Cerebellar nuclear complex (tissue), 1 donor: ENCODE measurements at places on chromosomes 3 and 15.

DNA sequence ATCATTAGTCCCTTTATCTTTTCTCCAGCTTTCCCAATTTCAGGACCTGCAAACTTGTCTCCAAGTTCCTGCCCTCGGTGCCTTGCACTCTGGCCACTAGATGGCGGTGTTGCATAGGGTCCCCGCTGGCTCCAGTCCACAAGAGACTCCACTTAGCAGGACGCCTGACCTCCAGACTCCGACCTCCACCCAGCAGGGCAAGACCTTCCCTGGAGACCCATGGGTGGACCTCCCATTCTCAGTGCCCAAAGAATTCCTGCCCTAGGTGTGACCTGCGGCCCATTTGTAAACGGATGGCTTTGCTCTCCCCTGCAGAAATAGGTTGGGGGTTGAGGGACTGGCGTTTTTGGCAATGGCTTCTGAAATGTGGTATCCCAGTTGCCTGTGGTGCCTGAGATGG is 82.6 kb downstream of the LSM3 start:
- no peak for DNase-seq

GRCh38 chr3:183959214-183959613 is 58.5 kb downstream of the ABCC5 start:
- no peak for DNase-seq

- no peak for DNase-seq
These were observed 2.8 kb upstream of the RTP2 start for GRCh38 chr3:187705164-187705563.

DNA sequence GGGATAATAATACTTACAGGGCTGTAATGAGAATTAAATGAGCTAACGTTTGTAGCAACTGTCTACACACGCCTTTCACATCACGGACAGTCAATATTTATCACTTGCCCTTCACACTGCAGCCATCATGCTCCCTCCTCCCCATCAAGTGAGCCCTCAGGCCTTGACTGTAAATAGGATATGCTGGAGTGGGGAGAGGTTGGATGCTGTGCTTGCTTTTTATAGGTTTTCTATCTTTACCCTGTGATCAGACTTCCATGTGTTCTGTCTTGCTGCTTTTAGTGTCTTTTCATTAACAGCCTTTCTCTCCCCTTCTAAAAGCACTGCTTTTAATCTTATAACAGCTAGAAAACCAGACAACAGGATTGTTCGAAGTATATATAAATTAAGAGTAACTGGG is 12.8 kb upstream of the MAGEF1 start:
- DNase-seq, result no peak

DNA sequence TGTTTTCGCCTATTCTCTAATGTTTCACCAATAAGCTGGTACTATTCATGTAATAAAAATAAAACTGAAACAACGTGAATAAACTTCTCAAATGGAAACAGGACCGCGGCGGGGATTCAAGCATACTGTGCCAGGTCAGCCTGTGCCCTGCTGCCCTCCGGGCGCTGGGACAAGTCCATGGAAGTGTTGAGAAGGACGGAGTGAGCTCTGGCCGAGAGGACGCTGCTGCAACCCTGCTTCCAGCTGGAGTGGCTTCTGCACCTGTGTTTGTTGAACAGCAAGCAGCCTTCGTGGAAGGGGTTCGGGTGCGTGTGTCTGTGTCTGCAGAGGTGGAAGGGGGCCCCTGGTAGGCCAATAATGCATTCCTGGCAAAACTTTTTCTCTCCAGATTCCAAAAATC is 50.0 kb upstream of the PCSK6 start:
- DNase-seq, result no peak

DNA sequence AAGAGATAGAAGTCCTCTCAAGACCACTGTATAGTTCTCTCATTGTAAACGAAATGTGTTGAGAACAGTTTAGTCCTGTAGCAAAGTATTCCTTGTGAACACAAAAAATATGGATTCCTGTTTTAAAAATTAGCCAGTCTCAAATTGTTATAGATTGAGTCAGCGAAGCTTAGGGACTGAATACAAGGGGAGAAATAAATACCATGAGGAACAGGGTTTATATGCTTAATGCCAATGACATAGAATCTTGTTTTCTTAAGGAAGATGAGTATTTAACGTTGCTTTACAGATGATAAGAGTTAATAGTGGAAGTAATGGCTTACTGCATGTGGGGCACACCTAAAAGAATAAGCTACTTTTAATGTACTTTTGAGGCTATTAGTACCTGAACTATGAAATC is 37.9 kb downstream of the SETD5 start:
- no peak for DNase-seq

- DNase-seq, result no peak
These were observed 134.2 kb downstream of the WNT7A start for GRCh38 chr3:13745636-13746035.

GRCh38 chr3:140501061-140501769 is 176.6 kb upstream of the TRIM42 start:
- no peak for DNase-seq

- DNase-seq, result no peak
These were observed 43.2 kb upstream of the PPP4R2 start for GRCh38 chr3:72953325-72953956.

DNA sequence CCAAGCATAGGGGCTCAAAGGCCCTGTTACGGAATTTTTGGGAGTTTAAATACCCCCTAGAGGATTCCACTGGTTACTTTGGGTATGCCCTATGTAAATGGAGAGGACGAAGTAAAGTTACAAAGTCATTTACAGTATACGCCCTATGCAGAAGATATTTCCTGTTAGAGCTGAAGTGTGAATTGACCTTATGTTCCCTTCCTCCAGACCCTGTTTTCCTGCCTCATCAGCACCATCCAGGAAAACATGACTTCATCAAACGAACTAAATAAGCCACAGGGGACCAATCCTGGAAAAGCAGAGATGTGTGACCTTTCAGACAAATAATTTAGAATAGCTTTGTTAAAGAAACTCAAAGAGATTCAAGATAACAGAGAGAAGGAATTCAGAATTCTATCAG is 177.4 kb downstream of the SQOR start:
- DNase-seq, result no peak

DNA sequence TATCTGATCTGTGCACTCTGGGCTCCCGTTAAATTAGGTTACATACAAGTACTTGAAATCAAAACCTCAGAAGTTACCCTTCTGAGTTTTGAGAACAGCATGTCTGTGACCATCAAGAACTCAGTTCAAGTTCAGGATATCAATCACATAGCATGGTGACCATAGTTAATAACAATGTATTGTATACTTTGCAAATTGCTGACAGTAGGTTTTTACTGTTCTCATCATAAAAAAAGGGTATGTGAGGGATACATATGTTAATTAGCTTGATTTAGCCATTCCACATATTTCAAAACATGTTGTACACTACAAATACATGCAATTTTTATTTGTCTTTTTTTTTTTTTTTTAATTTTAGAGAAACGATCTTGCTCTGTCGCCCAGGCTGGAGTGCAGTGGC is 25.5 kb downstream of the TMEM40 start:
- no peak for DNase-seq

- no peak for DNase-seq
These were observed 16.5 kb upstream of the MUSTN1 start for GRCh38 chr3:52851348-52851747.

DNA sequence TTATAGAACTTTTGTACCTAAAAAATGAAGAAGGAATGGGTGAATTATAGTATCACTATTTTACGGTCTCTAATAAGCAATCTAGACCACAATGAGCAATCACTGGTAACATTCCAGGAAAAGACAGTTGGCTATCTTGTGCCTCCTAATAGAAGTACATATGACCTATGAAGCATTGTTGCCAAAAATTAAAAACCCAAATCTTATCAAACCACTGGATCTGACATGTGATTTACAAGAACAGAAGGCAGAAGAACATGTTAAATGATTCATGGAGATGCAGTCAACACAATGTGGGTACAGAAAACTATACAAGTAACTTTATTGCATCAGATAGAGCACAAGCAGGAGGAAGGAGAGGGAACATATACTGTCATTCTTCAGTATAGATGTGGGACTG is 14.5 kb upstream of the HYKK start:
- no peak for DNase-seq

DNA sequence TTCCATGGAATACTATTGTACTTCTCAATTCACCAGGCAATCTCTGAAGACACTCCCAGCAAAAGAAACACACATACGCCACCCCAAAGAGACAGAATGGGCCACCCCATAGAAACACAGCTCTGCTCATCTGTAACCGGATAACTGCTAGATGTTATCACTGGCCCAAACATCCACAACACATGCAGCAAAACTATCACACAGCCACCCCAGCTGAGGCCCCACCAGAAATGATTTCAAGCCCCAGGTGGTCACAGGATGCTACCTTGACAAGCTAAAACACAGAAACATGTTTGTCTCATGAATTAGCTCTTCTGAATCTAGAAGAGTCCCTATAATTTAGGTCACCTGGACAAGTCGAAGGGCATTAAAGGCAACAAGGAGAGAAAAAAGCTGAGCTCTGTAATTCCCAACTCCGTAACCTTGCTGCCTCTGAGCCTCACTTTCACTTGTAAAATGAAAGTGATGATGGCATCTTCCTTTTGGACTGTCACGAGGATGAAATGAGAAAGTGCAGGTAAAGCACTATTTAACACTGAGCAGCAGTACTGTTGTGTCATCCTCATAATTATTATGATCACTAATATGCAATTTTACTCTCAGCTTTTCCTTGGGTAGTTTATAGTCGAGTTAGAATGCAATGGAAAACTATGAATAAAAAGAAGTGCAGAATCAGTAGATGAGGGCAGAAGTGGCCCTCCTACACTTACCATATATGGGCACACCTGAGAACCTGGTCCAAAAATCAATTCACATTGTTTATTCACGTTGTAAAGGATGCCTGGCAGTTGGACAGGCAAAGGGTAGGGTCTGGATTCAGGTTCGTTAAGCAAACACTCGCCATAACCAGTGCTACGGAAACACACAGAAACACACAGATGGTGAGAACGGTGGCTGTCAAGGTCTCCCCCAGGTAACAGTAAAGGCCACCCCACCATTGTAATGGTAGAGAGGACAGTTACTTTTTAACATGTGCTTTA is 38.6 kb downstream of the ADAMTS9 start:
- DNase-seq, result no peak

- DNase-seq, result no peak
These were observed 22.6 kb downstream of the TTC23 start for GRCh38 chr15:99226802-99227201.

GRCh38 chr3:163878396-163878795 is 1199.9 kb downstream of the SI start:
- DNase-seq, result no peak
